ENCODE measurements at places on chromosomes 1 and 21.

- no peak for DNase-seq
Observed at GRCh38 chr1:73065339-73066041, 783.2 kb upstream of the NEGR1 start.

- no peak for DNase-seq
Observed at GRCh38 chr1:9848022-9848421, 24.3 kb upstream of the CLSTN1 start.

- DNase-seq = no peak
Observed at GRCh38 chr1:78836726-78837125, 169.8 kb downstream of the ADGRL4 start.

GRCh38 chr1:98044071-98044697, 123.3 kb upstream of the DPYD start:
- DNase-seq = no peak

GRCh38 chr1:179034720-179035119, 9.0 kb downstream of the FAM20B start:
- DNase-seq = no peak

DNA sequence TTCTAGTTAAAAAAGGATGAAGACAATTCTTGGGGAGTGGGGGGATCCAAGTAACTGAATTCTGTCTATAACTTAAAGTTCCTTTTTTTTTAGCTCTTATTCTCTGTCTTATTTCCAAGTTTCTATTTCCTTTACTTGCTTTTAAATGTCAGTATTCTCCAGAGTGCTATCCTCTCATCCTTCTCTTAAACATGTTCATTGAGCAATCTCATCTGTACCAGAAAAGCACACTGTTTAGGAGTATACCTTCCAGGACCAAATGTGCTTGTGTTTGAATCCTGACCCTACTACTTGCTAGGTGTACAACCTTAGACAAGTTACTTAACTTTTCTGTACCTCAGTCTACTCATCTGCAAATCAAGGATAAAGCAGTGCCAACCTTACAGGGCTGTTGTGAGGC, 50.1 kb downstream of the AKT3 start:
- no peak for DNase-seq

DNA sequence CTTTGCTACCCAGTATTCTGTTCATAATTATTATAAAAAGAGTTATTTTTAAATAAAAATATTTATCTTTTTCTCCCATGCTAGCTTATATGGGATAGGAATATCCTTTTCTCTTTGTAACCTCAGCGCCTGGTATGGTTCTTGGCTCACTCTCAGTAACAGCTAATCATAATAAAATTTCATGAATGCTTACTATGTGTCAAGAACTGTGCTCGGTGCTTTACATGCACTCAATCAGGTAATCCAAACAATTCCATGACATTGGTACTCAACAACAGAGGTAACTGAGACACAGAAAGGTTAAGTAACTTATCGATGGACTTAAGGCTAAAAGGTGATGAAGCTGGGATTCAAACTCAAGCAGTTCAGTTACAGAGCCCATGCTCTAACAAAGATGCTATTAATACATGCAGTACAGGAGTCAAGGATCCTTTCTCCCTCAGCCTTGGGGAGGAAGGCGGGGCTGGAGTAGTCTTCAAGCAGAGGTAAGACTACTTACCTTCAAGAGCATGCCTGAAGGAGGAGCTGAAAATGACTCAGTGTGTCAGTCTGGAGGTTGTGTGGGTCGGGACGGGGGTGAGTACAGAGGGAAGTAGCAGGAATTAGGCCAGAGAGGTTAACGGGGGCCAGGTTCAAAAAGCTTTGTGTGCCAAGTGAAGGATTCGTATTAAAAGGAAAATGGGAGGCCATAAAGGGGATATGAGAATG, 73.4 kb downstream of the PLPPR5 start:
- DNase-seq = no peak

GRCh38 chr1:53645690-53646078, 93.3 kb downstream of the GLIS1 start:
- no peak for DNase-seq

DNA sequence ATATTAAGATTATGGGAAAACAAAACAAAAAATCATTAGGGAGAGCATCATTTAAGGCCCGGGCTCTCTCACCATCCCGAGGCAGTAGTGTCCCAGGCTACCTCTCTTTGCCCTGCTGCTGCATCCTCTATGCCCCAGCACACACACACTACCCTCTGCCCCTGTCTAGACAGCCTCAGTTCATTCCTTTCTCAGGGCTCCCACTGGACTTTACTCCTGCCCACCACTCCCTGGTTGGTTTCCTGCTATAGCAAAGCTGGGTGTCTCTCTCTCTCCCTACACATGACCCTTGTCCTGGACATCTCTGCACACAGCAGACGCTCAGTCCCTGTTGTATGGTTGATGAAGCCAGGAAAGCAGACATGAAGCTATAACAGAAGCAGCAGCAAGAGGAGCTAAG, 30.7 kb downstream of the GNG12 start:
- DNase-seq = no peak

DNA sequence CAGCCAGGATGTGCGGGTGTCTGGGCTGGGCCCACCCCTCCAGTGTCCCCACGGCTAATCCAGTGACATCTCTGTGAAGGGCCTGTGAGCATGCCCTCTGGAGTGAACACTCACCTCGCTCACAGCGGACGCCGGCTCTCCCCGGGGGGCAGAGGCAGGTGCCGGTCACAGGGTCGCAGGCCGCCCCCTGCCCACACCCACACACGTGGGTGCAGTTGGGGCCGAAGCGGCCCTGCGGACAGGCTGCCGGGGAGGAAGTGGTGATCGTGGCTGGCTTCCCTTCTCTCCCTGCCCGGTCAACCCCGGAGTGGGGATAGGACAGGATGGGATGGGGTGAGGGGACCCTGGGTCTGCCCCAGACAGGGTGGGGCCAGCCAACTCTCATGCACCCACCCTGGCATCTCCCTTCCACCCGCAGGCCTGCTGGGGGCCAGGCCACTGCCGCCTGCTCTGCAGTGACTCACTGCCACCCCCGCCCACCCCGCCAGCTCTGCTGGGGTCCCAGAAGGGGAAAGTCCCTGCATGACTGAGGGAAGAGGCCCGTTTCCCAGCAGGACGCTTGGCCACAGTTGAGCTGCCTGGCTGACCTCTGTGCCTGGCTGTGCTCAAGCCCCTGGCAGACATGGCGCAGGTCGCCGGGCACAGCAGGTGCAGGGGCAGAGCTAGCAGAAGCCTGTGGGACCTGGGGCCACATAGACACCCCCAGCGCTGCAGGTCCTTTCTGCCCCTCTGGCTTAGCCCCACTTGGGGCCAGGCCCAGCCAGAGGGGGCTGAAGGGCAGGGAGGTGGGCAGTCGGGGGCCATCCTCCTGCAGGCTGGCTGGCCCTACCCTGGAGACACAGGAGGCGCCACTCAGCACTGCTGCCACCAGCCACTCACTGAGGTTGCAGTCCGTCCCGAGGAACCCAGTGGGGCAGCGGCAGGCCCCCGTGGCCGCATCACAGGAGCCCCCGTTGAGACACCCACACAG, 41.6 kb downstream of the ARHGEF16 start:
- no peak for DNase-seq

DNA sequence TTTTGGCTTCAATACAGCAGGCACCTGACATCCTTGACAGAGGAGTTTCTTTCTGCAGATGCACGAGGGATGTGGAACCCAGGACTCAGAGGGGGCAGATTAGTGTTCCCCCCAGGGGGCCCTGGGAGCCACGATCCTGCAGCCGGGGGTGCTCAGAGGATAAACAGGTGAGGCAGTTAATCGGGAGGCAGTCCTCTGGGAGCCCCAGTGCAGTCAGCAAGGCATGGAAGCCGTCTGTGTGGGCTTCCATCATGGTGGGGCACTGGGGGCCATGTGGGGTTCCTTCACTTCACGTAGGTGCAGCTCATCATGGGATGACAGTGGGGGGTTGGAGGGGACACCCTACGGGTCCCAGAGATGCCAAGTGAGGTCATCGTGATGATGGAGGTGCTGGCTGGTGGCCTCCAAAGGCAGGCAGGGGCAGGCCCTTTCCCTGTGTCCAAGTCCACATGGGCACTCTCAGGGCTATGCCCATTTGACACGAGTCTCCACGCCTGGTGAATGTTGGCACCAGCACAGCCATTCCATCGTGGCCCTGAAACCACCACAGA, 59.3 kb upstream of the ABCG1 start:
- DNase-seq = no peak

- no peak for DNase-seq
Observed at GRCh38 chr1:181812208-181812607, 249.3 kb downstream of the ZNF648 start.

- no peak for DNase-seq
Observed at GRCh38 chr1:36390411-36390810, 4.7 kb upstream of the STK40 start.

DNA sequence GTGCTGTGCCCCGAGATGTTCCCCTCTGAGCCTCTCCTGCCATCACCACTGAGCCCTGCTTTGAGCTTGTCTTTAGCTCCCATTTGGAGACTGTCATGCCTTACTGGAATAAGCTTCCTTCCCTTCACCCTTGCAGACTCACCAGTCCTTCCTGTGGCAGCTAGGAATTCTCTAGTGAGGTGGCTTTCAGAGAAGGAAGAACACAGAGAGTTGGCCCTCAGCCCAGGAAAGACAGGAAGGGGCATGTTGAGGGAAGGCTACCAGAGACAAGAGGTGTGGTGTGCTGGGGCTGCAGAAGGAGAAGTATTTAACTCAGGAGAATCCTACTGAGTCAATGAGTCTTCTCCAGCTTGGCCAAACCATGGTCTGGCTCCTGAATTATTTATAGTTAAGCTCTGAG, 76.3 kb downstream of the UCK2 start:
- no peak for DNase-seq

DNA sequence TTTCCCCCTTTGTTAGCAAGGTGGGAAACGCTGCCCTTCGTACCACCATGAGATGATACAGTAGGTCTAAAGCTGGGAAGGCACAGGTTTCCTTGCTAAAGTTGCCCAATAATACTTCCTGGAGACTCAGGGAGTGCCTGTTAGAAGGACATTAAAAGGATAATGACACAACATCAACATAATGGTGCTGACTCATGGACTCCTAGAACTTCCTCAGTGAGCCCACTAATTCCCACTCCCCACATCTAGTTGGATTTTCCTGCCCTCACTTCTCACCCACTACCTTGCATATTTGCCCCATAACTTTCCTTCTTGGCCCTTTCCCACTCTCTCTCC, 17.5 kb downstream of the CFAP45 start:
- no peak for DNase-seq

GRCh38 chr1:41418857-41419583, 57.8 kb downstream of the FOXO6 start:
- DNase-seq = no peak

DNA sequence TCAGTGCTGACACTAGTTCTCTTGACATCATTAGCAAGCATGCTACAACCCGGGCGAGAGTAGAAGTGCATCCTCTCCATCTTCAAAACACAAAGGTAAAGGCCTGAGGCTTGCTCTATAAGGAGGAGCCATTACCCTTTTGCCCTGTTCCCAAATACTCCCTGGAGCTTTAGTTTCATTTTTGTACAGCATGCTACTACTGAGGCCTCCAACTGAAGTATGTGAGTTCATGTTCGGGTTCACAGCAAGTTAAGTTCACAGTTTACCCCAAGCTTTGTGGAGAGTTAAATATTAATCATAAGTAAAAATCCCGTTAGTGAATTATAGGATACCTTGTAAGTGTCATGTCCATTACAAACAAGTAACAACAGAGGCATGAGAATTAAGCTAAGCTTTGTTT, 156.6 kb downstream of the APP start:
- no peak for DNase-seq

GRCh38 chr1:215273838-215274516, 191.4 kb downstream of the KCNK2 start:
- DNase-seq = no peak

DNA sequence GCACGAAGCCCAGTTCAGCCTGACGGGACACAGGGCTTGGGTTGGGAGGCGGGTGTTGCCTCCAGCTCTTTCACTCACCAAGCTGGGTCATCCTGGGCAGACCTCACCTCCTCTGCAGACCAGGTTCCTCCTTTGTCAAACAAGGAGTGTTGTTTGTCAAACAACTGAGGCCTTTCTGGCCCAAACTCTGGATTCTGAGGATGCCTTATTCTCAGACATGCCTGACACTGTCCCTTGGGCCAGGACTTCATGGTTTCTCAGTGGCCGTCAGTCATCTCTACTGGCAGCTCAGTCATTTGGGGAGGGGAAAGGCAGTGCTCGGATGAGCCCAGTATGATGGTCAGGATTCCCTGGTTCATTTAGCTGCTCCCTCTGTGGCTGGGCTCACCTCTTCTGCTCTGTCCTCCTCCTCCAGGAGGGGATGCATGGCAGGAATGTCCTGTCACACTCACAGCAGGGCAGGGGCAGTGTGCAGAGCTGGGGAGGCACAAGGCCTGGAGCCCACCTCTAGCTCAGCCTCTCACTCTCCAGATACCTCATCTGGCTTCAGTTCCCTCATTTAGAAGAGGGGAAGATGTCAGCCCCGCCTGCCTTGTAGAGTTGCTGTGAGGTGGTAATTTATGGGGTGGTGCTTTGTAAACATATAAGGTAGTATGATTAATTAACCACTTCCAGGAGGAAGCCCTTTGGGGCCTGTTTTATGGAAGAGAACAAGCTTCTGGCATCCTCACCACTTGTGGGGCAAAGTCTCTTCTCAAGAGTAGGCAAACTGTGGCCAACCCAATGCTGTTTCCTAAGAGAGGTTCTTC, 20.6 kb downstream of the SLC2A1 start:
- DNase-seq = no peak

DNA sequence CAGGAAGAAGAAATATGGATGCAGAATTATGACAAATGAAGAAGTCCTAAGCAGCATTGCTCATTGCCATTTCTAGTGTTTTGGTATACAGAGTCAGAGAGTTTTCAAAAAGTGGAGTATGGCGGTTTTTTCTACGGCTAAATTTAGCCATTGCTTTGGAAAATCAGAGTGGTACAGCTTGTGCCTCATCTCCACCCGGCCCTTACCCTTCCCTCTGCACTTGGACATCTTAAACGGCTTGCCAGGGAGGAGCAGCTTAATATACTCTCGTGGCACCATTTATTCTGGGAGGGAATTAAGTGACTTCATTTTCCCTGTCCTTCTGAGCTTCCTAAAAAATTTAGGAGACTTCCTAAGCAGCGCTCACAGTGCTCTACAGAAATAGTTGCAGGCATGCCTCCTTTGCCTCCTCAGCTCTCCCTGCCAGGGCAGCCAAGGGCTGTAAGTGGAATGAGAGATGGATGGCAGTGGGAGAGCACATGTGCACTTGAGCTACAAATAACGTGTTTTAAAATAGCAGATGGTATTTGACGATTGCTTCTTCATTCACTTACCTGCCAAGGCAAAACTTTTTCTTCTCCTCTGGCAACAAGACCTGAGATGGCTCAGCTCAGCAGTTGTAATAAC, 51.5 kb upstream of the VAMP3 start:
- no peak for DNase-seq

- DNase-seq = no peak
Observed at GRCh38 chr1:14373081-14373758, 225.3 kb upstream of the KAZN start.

GRCh38 chr1:187054862-187055757, 226.4 kb downstream of the PLA2G4A start:
- DNase-seq = no peak

All from stimulated activated CD8-positive, alpha-beta memory T cell treated with anti-CD3 and anti-CD28 coated beads, Interleukin-2, amount 100 ng/mL, for 1 hour (primary cell).